A172 (cell line): ENCODE measurements at places on chromosomes 6 and 20. TPM values are rescaled to one million over a fixed set of nuclear protein-coding genes. Genes with fewer than 3 reads are reported as not detected.

The BCAS4 gene
- total RNA-seq: 21.4 and 43.8 TPM in 2 replicates

The CST4 gene
- not detected in 2 replicates for total RNA-seq

DNA sequence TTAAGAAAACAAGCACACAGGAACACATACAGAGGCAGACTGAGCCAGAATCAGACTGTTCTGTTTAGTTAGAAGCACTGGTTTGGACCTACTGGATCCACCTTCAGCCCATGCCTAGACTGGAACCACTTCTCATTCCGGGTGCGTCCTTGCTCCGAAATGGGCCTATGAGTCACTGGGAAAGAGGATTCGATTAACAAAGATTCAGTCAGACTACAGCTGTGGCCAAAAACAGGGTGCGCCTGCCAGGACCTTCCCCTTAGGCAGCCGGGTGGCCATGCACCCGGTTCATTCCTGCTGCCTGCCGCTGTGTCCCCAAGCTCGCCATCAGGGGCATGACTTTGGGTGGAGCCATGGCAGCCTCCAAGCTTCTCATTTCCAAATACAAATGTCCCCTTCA lies 14.5 kb upstream of the KCNK5 start:
- no peak for DNase-seq

- no peak for DNase-seq
Measured at GRCh38 chr20:55760586-55760985, 244.7 kb downstream of the CBLN4 start.

- no peak for DNase-seq
Measured at GRCh38 chr6:78340755-78341154, 526.6 kb upstream of the IRAK1BP1 start.

GRCh38 chr6:170012037-170012330 lies 260.6 kb downstream of the ERMARD start:
- no peak for DNase-seq

The BFSP1 gene
- total RNA-seq: 8.3 and 9.7 TPM in 2 replicates

DNA sequence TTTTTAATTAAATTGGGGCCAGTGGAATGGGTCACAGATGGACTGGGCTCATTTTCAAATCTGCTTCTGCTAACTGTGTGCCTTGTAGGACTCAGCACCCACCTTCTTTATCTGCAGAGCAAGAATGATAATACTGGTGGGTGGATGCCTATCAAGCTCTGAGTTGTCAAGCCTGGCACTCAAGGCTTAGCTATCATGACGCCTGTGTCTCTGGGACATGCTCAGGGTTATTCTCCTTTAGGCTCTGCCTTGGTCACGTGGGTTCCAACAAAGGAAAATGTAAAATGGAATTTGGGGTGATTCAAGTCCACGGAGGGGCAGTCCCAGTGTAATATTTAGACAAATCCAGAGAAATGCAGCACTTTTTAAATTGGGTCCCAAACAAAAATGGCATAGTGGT lies 202.3 kb downstream of the TSHZ2 start:
- DNase-seq: no peak

DNA sequence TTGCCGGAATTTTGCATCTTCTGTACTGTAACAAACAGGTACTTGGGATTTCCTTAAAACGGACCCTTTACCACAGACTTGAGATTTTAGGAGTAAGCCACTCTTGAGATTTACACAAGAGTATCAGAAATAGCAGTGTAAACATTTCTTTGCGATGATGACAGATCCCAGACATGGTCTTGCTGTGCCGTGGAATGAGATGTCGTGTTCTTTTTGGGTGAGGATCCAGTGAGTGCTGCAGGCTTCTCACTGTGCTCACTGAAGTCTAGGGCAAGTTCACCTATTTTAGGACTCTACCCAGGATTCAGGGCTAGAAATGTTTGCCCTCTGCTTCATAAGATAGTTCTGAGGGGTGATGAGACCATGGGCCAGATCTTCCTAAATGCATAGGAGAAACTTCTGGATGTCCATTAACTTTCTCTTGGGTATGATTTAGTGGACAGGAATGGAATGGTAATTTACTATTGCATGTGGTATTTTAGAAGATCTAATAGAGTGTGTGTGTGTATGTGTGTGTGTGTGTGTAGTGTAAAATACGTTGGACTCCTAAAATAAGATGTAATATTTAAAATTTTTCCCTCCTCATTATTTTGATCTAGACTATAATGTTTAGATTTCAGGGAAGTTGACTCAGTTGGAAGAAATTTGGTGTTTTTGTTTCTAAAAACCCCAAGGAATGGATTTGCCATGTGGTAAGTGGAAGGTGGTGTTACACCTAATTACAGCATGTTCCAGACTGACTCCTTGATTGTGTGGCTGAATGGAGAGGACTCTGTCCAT lies 8.5 kb downstream of the LRRC1 start:
- no peak for DNase-seq

The XKR7 gene
- not detected in 2 replicates for total RNA-seq

The THBD gene
- total RNA-seq: 0.07 and 0.17 TPM in 2 replicates

DNA sequence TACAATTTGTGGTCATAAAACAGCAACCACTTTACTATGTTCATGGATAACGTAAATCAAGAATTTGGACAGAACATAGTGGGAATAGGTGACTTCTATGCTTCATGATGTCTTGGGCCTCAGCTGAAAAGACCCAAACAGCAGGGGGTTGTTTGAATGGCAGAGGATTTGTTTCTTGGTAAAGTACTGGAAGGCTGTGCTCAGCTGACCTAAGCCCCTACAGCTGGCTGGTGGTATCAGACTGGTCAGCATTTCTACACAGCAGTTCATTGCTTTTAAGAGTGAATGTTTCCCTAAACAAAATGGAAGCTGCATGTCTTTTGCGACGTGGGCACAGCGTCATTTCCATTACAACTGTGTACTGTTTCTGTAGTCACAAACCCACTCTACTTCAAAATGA lies 148.5 kb upstream of the DEFB112 start:
- DNase-seq: no peak

The CST9 gene
- total RNA-seq: not detected in 2 replicates
